ENCODE measurements at places on chromosomes 11 and 22. TPM values are rescaled to one million over a fixed set of nuclear protein-coding genes. Genes with fewer than 3 reads are reported as not detected.

- no peak for DNase-seq
Observed at GRCh38 chr11:121374286-121374985, 77.7 kb upstream of the SORL1 start.

APOA5 gene
- total RNA-seq: not detected

DNA sequence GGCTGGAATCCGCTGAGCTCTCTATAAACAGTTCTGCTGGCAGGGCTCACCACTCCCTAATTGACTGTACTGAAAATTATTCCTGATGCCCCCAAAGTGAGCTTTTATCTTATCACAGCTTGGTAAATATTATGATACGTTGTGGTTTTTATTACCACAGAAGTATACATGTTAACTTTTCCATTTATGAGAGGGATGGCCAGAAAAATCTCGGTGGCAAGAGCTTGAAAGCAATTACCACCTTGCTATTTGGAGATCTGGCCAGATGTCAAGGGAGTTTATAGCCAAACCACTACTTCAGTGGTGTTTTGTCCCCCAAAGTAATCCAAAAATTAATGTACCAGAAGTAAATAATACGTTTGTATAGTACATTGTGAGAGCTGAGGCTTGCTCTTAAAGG is 75.4 kb upstream of the RCN1 start:
- no peak for DNase-seq

DNA sequence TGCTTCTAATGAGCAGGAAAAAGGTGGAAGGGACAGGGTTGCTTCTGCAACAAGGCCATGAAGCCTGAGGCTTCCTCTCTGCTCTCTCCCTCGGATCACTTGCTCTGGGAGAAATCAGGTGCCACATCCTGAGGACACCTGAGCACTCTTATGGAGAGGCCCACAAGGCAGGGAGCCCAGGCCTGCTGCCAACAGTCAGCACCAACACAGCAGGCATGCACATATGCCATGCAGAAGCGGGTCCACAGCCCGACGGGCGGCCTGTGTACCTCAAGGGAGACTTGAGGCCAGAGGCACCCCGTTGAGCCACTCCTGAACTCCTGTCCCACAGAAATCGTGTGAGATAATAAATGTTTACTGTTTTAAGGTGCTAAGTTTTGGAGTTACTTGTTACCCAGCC is 9.5 kb downstream of the TTLL12 start:
- no peak for DNase-seq

DNA sequence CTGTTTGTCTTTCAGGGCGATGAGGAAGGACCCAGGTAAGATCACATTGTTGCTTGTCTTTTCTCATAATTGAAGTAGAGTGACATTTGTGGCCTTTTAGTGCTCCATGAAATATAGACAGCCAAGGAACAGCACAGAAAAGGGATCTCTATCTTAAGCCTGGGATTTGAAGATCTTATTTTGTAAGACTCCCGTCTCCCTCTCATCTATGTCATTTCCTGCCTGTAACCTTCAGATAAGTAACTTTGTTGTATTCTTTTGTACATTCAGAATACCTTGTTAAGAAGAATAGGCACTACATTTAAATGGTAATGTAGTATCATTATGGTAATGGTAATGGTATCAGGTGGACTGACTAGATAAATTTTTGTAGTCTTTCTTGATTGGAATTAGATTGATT is 72.8 kb downstream of the TRIM44 start:
- no peak for DNase-seq

GRCh38 chr11:44964526-44965209 is 14.0 kb upstream of the TP53I11 start:
- no peak for DNase-seq

DNA sequence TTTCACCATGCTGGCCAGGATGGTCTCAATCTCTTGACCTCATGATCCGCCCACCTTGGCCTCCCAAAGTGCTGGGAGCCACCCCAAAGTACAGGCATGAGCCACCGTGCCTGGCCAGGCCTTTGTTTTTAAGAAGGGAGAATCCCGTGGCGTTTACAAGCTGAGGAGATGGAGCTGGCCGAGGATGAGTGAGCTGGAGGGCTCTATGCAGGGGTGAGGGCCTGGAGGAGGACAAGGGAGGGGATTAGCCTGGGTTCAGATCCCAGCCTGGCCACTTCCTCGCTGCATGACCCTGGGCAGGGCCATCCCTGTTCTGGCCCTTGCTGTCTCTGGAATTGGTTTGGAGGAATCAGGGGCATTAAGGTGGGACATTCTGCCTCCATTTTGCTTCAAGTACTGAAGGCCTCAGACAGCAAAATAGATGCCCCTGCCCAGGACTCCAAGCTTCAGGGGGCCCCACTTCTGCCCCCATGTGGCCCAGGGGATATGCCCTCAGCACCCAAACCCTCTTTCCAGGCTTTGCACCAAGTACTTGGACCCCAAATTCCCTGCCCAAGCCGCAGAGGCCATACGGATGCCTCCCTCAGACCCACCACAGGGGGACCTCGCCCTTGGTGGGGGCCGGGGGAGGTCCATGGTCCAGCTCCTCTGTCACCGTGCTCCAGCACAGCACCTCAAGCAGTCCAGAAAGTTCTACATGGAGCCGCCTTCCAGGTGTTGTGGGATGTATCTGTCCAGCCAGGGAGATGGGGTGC is 12.1 kb upstream of the LRP5 start:
- DNase-seq: no peak

DNA sequence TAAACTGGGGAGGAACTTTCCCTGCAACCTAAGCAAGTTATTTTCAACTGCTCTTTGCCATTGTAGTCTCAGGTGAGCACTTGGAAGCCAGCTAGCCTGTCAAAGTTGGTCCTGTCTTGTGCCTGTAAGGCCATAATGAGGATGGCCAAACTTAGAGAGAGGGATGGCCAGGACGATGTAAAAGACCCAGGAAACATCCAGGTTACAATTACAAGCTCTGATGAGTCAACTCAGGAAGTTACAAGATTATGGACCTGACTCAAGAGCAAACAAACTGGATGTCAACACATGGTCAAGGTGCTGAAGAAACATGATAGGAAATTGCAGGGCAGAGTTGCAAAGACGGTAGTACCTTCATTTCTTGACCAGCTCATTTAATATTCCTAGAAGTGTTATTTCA is 1.6 kb downstream of the GTPBP1 start:
- DNase-seq: no peak

CASP5 gene
- total RNA-seq: 0.29 TPM

- no peak for DNase-seq
Observed at GRCh38 chr11:120196826-120197225, 14.0 kb upstream of the OAF start.

All from mesenteric fat pad (tissue), 1 donor.